ENCODE measurements at places on chromosomes 3 and 15.

DNA sequence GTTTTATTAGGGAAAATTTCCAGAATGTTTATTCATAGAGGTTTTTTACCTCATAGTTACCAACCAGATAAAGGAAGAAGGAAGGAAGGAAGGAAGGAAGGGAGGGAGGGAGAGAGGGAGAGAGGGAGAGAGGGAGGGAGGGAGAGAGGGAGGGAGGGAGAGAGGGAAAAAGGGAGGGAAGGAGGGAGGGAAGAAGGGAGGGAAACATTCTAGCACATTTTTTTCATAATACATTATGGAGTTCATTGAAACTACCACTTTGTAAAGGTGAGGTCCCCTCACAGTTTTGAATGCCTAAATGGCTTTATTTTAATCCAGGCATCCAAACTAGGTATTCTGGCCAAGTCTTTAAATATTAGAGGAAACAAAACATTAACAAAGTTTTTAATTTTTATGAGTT, 1049.1 kb downstream of the ROBO1 start:
- DNase-seq: no peak

DNA sequence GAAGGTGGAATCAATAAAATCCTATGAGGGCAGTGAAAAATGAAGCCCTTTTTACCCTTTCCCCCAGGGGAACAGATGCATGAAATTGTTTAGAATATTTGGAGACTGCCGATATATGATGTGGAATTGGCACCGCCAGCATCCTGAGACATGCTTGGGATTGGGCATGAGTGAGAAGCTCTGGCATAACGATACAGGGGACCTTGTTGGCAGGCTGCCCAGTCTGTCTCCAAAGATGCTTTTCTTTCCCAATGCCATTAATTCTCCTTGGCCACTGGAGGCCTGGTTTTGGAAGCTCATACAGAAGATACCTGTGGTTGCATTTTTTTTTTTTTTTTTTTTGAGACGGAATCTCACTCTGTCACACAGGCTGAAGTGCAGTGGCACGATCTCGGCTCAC, 800.6 kb upstream of the LMCD1 start:
- no peak for DNase-seq

DNA sequence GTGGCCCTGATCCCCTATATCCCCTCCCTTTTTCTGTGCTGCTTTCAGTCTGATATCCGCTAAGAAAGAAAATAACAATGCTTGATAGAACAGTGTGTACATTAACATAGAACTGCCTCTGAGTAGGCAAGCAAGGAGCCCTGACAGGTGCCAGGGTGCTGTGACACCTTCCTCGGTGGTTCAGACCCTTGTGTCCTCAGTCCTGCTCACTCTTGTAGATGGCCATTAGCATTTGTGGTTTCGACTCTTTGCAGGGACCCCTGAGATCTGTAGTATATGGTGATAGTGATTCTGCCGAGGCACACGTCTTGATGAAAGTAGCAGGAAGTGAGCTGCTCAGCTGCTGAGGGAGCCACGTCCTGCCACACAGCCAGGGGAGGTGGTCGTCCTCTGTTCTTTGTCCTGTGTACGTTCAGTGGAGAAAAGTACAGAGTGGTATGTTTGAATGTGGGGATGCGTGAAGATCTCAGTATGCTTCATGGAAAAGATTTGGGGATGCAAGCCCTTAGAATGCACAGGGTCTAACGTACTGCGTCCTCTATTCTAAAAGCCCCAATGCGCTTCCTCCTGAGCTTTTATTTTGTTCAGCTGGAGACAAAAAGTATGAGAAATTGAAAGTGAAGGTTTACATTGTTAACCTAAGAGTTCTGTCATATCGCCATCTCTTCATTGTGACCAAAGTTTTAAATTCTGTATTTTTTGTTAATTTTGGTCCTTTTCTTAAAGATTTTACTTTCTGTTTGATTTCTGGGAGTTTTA, 35.4 kb downstream of the PXYLP1 start:
- DNase-seq: no peak

DNA sequence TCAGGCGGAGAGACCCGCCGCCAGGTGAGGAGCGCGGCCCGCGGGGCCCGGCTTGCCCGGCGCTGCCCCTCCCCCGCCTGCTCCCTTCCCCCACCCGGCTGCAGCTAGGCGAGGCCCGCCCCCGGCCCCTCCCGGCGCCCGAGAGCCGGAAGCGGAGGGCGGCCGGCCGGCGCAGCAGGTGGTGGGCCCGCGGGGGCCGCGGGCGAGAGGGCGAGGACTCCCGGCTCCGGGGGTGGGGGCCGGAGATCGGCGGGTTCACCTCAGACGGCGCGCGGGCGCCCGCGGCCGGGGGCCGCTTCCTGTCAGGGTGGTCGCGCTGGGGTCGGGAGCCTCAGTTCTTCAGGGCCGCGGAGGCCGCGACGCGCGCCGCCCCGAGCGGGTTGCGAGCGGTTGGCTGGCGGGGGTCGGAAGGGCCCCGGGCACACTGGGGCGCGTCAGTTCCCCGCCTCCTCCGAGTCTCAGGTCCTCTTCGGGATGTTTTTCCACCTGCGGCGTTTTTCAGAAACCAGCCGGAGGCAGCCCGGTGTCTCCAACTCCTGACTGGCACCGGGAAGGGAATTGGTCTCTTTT, 395 bp downstream of the ZFAND6 start:
- DNase-seq: peak; percentile 5

DNA sequence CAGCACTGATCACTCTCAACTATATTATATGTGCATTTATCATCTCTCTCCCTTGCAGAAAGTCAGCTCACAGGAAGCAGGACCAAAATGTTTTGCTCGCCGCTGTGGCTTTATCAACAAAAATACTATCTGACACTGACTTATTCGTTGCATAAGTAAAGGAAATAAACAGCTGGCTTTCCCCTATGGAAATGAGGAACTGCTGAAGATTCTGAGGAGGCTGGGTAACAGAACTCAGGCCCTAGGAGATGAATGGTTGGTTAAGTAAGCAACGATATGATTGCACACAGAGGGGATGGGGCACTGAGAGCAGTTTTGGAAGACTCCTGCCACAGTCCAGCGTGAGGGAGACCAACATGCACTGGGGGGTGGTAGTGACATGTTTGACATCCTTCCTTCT, 181.1 kb downstream of the STT3B start:
- no peak for DNase-seq

GRCh38 chr3:49668414-49668797, 5.7 kb upstream of the APEH start:
- DNase-seq: no peak

DNA sequence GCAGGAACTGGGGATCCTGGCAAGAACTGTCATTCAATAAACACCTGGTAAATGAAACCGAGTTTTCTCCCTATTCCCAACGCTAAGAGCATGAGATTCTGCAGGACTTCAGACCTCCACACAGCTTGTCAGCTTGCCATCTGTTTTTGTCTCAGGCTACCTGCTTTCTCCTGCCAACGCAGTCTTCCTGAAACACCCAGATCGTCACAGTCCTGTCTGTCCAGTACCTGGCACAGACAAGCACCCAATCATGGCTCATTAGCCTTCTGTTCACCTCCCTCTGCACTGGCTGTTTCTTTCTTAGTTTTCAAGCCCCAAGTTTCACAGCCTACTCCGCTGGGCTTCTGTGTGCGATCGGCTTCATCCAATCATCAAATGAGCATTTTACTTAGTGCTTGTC, 5.0 kb downstream of the SLC12A8 start:
- DNase-seq: no peak

GRCh38 chr3:95311272-95311671, 1248.4 kb downstream of the NSUN3 start:
- DNase-seq: no peak

GRCh38 chr3:11224010-11224409, 48.2 kb upstream of the ATG7 start:
- no peak for DNase-seq

DNA sequence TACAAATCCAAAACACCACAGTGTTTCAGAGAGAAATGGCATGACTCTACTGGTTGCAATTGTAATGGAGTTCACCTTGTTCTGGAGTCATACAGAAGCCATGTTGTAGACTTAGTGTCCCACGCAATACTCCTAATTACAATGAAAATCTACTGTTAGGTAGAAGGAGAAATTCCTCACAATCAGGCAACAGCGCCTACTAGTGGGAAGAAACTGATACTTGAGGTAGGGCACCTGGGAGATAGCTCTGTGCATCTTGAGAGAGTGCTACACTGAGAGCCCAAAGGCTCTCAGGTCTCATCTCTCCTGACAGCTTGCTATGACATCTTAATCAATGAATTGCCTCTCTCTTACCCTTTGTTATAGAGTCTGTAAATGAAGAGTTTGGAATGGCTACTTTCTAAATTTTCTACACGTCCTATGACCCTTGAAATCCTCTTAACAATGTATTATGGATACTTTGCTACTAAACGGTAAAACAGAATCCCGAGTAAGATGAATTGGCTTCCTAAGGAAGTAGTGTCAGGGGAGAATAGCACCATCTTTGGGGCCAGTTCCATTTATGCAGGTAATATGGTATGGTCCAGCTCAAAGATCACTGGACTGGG, 422.7 kb upstream of the TPRG1 start:
- no peak for DNase-seq

DNA sequence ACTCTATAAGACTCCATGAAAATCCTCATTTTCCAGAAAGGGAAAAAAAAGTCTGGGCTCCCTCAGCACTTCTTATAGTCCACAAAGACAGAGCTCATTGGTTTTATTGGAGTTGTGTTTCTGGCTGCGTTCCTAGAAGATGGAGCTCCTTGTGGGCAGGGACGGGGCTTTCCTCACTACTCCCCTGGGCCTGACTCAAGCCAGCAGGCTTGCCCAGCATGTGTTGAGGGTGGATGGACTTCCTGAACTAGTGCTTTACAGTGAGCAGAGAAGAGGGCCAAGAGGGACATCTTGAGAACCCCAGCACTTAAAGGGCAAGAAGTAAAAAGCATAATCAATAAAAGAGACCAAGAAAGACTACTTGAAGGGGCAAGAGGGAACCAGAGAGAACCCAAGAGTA, 43.2 kb upstream of the EPHB1 start:
- DNase-seq: no peak

- peak; percentile 34 for DNase-seq
Observed at GRCh38 chr15:70023769-70024491, 73.8 kb downstream of the TLE3 start.

GRCh38 chr3:132788301-132788671, 66.1 kb upstream of the NPHP3 start:
- DNase-seq: peak; percentile 23

DNA sequence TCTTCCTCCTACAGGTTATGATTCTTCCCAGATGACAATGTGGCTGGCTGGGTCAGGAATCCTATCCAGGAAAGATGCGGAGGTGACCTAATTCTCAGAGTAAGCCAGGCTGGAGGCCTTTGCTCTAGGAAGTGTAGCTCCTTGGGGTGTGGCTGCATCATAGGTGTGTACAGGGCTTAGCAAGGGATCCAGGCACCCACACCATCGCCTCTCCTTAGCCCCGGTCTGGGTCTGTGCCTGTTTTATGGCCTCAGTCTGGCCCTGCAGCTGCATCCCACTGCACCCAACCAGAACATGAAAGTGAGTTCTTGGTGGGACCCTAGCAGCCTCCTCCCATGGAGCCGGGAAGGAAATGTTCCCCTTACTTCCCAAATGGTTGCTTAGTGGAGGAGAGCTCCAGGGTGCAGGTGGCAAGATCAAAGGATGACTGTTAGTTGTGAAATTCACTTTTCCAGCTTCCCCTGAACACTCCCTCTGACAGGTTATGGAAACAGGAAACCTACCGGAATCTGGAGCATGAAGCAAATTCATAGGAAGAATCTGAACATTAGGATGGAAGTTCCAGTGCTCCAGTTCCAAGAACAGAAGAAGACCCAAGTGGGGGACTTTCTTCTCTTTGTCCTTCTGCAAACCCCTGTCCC, 2.7 kb upstream of the AMOTL2 start:
- no peak for DNase-seq

- DNase-seq: no peak
Observed at GRCh38 chr15:83248151-83249029, 36.1 kb downstream of the BNC1 start.

- DNase-seq: no peak
Observed at GRCh38 chr3:62134061-62134496, 239.3 kb downstream of the FEZF2 start.

DNA sequence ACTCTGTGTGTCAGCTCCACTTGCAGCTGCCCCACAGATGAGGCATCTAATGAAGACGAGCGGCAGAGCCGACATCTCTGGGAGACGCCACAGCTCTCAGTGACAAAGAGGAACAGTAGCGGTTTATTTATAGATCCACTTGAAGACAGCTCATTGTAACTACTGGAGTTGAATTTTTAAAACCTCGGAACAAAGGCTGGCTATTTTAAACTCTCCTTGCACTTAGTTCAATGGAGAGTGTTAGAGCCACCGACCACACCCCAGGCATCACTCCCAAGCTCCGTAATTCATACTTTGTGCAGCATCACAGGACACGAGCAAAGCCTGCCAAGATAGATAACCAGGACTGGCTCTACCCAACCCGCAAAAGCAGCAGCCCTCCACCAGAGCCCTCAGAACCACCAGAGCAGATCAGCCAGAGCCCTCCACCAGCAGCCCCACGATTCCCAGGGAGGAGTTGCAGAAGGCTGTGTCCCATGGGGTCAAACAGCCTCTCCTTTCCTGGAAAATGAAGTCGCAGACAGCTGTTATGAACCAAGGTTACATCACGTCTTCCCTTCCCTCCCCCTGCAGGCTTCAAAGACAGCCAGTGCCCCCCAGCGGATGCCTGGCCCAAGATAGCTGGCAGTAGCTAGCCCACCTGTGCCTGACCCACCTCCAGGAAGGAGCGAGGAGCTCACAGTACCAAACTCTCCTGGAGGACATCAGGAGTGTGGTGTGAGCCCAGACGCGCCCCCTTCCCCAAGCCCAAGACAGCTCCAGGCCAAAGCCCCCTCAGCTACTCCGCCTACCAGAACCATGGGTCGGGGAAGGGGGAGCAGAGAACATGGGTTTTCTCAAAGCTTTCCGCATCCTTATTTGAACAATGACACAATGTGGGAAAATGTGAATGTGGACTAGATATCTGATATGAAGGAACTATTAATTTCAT, 45.7 kb downstream of the POC1A start:
- DNase-seq: no peak

DNA sequence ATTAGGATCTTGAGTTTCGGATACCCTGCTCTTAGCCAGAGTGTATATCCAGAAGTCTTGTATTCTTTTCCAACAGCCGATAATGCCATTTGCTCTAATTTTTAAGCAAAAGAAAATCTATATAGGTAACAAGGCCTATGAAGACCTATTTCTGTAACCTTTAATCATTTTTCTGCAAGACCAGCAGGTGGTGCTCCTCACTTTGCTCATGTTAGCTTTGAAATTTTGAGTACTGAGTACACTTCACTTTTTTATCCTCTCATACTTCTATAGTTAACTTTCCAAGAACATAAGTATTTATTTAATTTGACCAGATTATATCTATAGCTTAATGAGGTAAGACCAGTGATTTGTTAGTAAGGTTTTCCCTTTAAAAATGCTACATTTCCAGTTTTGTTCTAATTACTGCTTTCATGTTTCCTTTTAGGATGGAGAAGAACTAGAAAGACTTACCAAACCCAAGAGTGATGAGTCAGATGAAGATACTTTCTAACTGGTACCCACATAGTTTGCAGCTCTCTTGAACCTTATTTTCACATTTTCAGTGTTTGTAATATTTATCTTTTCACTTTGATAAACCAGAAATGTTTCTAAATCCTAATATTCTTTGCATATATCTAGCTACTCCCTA, 20.5 kb downstream of the SLC35A5 start:
- no peak for DNase-seq

GRCh38 chr3:69715204-69715603, 24.1 kb upstream of the MITF start:
- no peak for DNase-seq

Data from thoracic aorta (tissue), 2 donors.